AG04450 (cell line): ENCODE measurements at places on chromosomes 1 and 21.
A peak's percentile ranks its signal among the peaks of the same experiment; 100 is the strongest.

GRCh38 chr21:34558166-34558565 lies 46.2 kb upstream of the KCNE1 start:
- DNase-seq: no peak

- no peak for DNase-seq
Observed at GRCh38 chr1:1786836-1787605, 8.8 kb upstream of the NADK start.

DNA sequence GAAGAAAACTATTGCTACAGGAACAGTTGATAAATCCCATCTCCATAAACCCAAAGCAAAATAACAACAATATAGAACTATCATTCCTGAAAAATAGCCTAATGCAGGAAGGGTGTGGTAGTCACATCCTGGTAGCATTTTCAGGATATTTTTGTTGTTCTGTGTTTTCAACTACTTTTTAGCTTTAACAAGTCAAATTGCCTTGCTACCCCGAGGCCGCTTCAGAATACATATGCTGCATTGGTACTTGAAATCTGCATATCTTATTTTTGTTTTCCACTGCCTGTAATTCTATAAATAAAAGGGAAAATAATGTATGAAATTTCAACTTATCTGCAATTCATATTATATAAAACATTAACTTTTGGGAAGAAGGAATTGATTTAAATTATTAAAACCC lies 36.8 kb upstream of the SYT14 start:
- DNase-seq: no peak

- no peak for DNase-seq
Observed at GRCh38 chr1:97918961-97919360, 1.9 kb downstream of the DPYD start.

DNA sequence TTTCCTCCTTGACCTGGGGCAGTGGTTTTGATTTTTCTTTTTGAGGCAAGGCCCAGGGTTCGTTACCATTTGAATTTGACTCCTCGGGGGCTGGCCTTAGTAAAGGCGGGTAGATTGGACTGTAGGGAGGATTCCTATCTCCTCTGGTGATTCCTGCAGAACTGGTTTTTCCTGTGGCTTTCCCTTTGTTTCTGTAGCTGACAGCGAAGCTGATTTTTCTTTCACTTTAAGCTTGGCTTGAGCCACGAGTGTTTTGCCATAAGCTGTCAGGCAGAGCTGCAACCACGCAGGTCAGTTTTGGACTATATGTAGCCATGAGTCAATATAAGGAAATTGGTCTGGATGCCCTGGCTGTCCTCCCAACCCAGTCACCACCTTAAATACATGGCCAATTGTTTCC lies 28.7 kb upstream of the KCNJ15 start:
- no peak for DNase-seq

GRCh38 chr1:77533660-77534305 lies 148.7 kb downstream of the ZZZ3 start:
- DNase-seq: no peak

DNA sequence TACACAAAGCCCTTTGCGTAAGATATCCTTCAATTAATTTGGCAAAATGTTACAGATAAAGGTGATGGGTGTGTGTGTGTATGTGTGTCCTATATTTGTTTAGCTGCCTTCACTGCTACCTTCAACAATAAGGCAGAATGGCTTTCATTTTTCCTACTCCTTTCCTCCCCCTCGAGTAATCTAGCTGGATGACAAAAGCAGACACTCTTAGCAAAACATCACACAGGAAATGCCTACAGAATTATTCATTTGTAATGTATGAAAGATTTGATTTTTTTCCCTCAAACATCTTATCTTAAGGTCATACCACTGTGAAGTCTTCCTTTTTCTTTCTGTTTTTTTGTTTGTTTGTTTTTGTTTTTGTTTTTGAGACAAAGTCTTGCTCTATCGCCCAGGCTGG lies 10.6 kb downstream of the PTPN22 start:
- peak; percentile 23 for DNase-seq

GRCh38 chr1:160819186-160819585 lies 23.2 kb downstream of the LY9 start:
- no peak for DNase-seq

GRCh38 chr1:59194621-59195020 lies 102.3 kb upstream of the FGGY start:
- DNase-seq: no peak

GRCh38 chr1:64867266-64867665 lies 99.1 kb downstream of the JAK1 start:
- no peak for DNase-seq

- DNase-seq: no peak
Observed at GRCh38 chr21:35528116-35529042, 479.3 kb upstream of the RUNX1 start.

DNA sequence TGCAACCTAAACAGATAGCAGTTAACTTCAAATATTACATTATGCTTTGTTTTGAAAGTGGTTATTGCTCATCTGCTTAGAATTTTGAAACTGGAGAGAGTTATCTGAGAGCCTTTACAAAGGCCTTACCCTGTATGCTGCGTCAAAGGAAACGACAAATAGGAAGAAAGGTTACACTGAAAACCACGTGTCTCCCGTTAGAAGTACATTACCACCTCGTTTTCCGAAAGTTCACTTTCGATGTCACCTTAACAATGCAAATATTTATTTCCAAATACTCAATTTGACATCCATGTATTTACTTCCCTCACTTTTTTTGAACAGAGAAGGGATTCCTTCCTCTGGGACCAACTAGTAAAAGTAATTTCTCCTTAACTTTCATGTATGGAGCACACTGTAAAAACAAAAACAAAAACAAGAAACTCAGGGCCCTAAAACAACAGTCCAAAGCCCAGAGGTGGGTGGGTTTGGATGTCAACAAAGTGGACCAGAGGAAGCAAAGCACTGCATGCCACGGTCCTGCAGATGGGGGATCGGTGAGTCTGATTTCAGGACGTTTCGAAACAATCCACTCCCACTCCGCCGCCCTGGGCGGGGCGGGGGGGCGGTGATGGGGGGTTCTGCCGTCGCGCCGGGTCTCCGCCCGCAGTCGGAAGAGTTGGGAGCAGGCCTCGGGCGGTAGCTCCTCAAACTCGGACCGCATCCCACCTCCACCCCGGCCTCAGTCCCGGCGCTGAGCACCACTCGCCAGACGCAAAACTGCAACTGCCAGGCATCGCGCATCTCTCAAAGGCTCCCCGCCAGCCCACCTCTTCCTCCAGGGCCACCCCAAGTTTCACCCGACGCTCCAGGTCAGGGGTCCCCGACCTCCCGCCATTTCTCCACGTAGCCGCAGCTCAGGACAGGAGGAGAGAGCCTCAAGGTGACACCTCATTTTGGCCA lies 841 bp downstream of the ADSS2 start:
- peak; percentile 47 for DNase-seq

- DNase-seq: no peak
Observed at GRCh38 chr1:8551057-8551456, 233.1 kb downstream of the SLC45A1 start.

- no peak for DNase-seq
Observed at GRCh38 chr21:35367553-35367952, 318.5 kb upstream of the RUNX1 start.

- no peak for DNase-seq
Observed at GRCh38 chr1:3018051-3018471, 3.2 kb upstream of the ACTRT2 start.

DNA sequence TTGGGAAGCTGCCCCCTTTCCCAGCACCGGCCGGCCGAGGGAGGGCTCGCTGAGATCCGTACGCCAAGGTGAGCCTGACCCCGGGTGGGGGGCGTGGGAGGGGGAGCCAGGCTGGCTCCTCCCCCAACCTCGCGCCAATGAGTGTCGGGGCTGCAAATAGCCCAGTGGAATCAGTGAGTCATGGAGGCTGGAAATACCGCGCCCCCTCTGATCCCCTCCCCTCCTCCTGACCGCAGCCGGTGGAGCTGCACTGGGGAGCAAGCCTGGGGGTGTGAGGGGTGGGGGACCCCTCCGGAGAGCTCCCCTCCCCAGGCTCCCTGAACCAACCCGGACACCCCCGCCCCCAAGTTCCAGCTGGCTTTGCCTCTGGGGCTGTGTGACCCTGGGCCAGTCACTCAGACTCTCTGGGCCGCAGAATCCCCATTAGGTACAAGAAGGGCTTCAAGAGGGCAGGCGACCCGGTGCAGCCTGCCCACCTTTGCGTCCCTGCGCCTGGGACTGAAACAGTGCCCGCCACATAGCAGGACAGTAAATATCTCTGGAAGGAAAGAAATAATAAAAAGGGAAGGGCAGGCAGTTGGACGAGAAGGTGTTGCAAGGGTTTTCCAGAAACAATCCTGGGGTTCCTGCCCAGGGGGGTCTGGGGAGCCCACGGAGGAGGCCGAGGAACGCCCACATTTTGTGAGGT lies 4.5 kb downstream of the HSPB7 start:
- no peak for DNase-seq

DNA sequence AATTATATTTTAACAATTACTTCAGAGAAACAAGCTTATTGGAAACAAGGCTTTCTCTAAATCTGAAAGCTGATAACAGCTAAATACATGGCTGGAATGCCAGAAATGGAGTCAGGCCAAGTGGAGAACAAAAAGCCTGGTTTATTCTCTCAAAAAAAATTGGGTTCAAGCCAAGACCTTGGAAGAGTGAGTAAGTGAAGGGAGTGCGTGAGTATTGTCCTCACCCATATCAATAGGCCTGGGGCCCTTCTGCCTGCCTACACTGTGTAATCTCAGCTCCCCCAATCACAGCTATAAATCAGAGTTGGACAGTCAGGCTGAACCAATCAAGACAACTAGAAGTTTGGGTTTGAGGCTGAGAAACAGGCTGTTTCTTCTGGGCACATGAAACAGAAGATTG lies 7.4 kb downstream of the KYAT3 start:
- peak; percentile 59 for DNase-seq

DNA sequence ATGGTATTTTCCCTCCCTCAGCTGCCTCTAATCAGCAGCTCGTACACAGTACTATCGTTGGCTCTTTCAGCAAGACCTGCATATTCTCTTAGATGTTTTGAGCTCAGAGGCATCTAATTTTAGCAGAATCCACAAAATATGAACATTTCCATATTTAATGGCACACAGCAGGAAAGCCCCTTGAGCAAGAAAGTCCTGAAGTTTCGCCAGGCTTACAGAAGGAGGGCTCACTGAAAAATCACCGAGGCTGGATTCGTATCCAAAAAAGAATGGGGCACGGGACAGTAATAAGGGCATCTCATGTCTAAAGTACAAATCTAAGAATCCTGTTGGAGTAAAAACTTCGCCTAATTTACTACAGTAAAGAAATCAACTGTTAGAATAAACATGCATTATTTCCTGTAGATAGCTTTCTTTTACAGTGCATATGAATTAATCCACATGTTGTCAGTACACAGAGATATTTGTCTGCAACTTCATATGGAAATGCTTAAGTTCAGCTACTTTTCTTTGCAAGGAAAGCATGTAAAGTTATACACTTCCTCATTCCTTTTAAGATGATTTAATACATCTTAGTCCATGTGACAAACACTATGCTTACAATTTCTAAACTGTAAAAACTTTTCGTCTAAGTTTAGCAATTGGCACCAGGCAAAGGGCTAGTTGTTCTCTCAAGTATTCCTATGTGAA lies 1205.3 kb upstream of the ADGRL4 start:
- no peak for DNase-seq

DNA sequence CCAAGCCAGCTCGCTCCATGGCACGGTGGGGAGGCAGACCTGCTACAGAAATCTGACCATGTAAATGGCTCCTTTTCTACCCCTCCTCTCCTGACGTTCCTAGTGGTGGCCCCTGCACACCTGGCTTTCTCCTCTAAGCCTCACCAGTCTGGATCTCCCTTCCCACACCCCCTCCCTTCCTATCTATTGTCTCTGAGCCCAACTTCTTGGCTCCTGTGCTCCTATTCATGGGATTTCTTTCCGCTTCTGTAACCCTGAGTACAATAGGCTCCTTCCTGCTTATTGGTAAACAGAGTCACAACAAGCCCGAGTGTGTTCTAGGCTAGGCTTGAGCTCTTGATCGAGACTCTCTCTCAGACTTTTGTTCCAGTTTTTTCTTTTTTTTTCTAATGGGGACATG lies 17.6 kb downstream of the OPTC start:
- DNase-seq: no peak

GRCh38 chr1:223678841-223679240 lies 13.3 kb upstream of the CAPN8 start:
- DNase-seq: no peak

GRCh38 chr1:218481116-218481775 lies 136.1 kb downstream of the TGFB2 start:
- no peak for DNase-seq

DNA sequence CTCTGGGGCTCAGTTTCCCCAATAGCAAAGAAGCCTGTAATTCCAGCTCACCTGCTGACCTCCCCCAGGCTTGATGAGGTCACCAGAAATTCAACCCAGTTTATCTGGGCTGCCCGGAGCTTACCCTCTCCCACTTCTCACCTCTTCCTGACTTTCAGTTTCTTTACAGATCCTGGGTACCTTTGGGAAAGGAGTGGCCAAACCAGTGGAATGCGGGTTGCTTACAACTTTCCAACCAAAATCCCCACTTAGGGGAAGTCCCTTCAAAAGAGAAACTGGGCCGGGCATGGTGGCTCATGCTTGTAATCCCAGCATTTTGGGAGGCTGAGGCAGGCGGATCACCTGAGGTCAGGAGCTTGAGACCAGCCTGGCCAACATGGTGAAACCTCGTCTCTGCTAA lies 5.9 kb upstream of the MARCKSL1 start:
- DNase-seq: no peak

DNA sequence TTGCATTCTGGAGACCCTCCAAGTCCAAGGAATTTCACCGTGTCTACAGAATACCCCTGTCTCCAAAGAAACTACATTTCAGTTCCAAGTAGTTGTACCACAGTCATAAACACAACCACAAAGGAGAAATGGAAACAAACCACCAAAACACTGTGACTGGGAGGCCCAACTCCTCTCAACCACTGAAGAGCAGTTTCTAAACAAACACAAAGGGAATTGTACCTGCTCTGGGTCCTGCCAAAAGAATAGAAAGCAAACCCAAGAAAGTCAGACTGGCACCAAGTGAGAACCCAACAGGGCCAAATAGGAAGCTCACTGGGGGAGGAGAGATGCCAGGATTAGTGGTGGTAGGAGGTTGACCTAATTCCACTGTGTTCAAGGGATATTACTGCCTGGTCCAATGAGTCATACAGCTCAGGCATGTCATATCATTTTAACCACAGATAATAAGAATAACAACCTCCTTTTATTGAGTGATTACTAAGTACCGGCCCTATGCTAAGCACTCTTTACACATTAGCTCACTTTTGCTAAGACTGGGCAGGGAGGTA lies 123.9 kb upstream of the PPP2R5A start:
- DNase-seq: peak; percentile 29

- no peak for DNase-seq
Observed at GRCh38 chr21:21688889-21689288, 690.7 kb downstream of the NCAM2 start.

DNA sequence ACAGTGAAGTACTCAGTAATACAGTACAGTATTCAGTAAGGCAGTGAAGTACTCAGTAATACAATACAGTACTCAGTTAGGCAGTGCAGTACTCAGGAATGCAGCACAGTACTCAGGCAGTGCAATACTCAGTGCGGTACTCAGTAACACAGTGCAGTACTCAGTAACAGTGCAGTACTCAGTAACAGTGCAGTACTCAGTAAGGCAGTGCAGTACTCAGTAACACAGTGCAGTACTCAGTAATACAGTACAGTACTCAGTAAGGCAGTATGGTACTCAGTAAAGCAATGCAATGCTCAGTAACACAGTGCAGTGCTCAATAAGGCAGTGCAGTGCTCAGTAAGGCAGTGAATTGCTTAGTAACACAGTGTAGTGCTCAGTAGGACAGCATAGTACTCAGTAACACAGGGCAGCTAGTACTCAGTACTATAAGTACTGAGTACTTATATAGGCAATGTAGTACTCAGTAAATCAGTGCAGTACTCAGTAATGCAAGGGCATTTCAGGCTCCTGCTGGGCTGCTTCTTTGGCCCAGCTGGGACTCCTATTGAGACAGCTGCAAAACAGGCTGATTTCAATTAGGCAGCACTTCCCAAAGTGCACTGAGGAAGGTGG lies 411.3 kb downstream of the DISC1 start:
- no peak for DNase-seq
